ENCODE measurements at places on chromosomes 13 and 19. TPM values are rescaled to one million over a fixed set of nuclear protein-coding genes. Genes with fewer than 3 reads are reported as not detected.

DNA sequence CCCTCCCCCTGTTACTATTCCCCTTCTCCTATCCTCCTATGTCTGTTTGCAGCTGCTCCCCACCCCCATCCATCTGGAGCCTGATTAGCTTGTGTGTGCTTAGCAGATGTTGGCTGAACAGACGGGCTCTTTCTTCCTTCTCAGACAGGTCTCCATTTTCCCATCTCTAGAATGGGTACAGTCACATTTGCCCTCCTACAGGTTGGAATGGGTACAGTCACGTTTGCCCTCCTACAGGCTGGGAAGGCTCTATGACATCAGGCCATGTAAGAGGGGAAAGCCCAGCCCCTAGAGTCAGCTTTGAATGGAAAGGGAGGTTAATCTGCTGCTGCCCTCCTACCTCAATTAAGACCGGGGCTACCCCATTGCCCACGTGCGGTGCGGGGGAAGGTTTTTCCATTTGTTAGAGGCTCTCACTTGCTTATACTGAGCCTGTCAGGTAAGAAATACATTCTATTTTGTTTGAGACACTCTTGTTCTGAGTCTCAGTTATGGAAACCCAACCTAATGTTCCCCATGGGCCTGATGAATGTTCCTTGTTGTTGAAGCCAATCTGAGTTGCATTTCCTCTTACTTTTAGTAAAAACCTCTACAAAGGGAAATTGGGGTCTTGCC is 2.2 kb upstream of the CLEC17A start:
- no peak overlapping the region for H3K4me3 ChIP-seq
- no peak for DNase-seq
- no peaks in the 10 kb centered on the region for H3K36me3 ChIP-seq
- no peaks in the 10 kb centered on the region for H3K4me1 ChIP-seq
- H3K27me3 ChIP-seq = no peaks in the 10 kb centered on the region

GRCh38 chr13:99260216-99260615 is 2.0 kb upstream of the GPR18 start:
- H3K4me1 ChIP-seq = no peaks in the 10 kb centered on the region
- no peaks in the 10 kb centered on the region for H3K36me3 ChIP-seq
- no peak for DNase-seq
- H3K27me3 ChIP-seq = no peaks in the 10 kb centered on the region
- no peak overlapping the region for H3K4me3 ChIP-seq

DNA sequence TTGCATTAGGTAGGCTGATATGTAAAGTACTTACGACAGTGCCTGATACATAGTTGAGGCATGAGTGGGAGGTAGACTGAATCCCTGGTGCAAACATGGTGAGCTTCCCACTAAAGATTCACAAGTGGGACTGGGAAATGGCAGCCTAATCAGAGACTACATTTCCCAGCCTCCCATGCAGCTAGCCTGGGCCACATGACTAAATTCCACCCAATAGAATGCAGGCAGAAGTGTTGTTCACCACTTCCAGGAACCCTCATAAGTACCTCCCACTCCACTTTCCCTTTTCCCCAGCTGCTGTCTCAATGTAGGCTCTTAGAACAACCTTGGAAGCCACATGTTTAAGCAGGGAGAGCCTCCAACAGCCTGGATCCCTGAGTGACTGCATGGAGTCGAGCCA is 104.9 kb downstream of the CACNA1A start:
- no peak overlapping the region for H3K27ac ChIP-seq
- no peaks in the 10 kb centered on the region for H3K4me1 ChIP-seq
- no peaks in the 10 kb centered on the region for H3K36me3 ChIP-seq
- H3K27me3 ChIP-seq = no peaks in the 10 kb centered on the region
- no peak overlapping the region for H3K4me3 ChIP-seq
- no peak for DNase-seq

Gene ADGRE3
- total RNA-seq = not detected

DNA sequence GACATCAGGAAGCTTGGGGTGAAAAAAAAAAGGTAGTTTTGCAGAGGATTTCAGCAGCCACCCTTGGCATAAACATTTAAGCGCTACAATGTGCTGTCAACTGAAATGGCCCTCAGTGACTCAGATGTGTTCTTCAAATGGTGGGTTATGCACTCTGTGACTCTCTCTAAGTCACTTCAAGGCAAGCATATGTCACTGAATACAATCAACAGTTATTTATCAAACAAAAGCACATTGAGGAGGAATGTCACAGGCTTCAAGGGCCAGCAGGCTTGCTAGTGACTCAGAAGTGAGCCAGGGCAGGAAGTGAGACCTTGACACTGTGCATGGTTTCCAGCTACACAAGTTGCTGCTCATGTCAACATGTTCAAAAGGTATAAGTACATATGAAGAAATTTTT is 523.7 kb upstream of the HTR2A start:
- H3K36me3 ChIP-seq = no peaks in the 10 kb centered on the region
- peak; percentile 41 for DNase-seq
- no peak overlapping the region for H3K4me3 ChIP-seq
- H3K4me1 ChIP-seq = no peaks in the 10 kb centered on the region
- H3K27ac ChIP-seq = no peak overlapping the region
- no peaks in the 10 kb centered on the region for H3K27me3 ChIP-seq

DNA sequence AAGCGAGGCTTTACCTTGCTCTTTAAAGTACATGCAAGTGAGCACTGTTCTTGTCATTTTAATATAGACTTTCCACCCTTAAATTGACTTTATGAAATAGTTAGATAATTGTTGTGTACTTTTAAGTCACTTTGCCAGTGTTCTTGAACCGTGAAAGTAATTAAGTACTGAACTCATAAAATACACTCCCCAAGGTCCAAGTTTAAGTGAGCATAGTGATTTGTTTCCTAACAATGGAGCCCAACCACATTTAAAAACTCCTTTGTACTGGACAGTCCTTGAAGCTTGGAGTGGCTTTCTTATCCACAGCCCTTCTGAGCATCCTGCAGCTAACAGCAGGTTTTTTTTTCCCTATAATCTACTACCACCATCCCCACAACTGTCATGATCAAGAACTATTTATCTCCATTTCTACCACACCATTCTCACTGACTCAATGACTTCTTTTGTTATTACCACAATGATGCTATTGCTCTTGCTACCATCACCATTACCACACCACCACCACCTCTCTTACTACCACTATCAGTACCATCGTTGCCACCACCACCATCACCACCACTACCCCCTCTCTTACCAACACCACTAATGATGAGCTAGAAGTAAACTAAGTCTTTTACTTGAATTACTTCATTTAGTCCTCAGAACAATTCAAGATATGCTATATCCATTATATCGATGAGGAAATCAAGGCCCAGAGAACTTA is 452.6 kb downstream of the DIAPH3 start:
- H3K4me1 ChIP-seq = no peaks in the 10 kb centered on the region
- no peak overlapping the region for H3K27ac ChIP-seq

Gene TRPM4
- total RNA-seq = 22.8 TPM

DNA sequence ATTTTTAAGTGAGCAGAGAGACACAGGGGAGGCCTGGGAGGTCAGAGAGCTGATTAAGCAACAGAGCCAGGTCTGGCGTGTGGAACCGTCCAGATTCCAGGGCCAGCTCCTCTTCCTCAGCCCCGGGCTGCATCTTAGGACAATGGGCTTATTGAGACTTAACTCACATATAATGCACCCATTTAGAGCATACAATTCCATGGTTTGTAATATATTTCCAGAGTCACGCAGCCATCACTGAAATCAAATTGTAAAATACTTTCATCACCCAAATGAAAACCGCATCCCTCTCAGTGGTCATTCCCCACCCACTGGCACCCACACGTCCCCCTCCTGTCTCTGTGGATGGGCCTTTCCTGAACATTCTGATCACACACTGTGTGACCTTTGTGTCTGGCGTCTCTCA is 2.1 kb upstream of the HMG20B start:
- no peak overlapping the region for H3K27ac ChIP-seq
- H3K27me3 ChIP-seq = no peaks in the 10 kb centered on the region
- peaks cover 15% of the 10 kb centered on the region for H3K4me1 ChIP-seq
- H3K36me3 ChIP-seq = no peaks in the 10 kb centered on the region

Gene ZNF626
- 20.4 TPM for total RNA-seq
